ENCODE measurements at places on chromosomes 2 and 18.

GRCh38 chr2:36963106-36963505 is 3.2 kb downstream of the STRN start:
- DNase-seq, result no peak

DNA sequence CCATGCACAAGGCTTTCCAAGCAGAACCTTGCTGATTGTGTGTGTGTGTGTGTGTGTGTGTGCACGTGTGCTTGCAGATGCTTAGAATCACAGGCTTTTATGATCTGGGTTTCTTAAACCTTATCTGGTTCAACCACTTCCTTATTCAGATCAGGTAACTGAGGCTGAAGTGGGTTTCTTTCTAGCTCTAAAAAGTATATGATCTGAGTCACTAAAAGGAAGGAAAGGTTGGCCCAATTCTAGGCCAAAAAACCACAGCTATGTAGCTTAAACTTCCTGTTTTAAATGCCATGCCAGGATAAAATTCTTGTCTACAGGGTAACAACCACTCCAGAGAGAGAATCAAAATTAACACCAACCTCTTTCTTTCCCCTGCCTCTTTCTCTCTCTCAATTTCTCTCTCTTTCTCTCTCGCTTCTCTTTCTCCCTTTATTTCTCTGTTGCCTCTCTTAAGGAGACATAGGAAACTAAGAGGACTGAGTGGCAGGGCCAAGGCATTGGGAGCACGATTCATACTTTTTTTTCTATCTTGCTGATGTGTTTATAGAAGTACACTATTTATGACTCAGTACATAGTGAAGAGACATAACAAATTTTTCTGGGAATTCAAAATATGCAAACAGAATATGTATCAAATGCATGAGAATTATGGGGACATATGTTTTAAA is 140.3 kb downstream of the TRIB2 start:
- DNase-seq, result peak; percentile 85

GRCh38 chr2:109081374-109081773 is 47.6 kb upstream of the SH3RF3 start:
- DNase-seq, result no peak

DNA sequence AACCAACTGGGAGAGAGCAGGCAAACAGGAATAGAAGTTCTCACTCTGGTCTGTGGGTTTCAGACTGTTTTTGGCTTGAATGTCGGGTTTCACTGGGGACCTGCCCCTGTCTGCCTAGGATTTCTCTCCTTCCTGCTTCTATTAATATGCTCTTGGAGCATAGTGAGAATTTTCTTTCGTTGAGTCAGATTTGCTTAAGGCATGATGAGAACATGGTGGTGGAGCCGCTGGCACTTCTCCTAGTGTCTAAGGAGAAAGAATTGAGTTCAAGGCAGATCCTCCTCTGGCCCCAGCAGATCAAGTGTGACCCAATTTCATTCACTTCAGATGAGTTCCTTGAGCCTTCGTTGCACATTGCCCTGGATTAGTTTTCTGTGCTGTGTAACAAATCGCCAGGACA is 103.9 kb upstream of the HS6ST1 start:
- no peak for DNase-seq

DNA sequence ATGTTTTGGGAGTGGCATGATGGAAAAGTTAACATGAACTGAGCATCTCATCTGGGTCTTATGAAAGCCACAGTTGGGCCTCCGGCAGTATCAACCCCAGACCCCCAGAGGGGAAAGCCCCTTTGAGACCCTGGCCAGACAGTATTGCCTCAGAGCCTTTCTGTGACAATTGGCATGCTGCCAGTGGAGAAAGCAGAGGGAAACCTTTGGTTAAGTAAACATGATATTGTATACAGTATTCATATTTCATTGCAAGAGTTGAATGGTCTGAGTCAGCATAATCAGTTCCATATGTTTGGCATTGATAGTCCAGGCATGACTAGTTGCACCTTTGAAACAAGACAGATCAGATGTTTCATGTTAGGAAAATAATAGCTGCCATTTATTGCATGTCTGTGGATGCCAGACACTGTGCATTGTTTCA is 20.0 kb downstream of the MERTK start:
- peak; percentile 56 for DNase-seq

- DNase-seq, result no peak
These were observed 232.4 kb downstream of the CALCRL start for GRCh38 chr2:187215532-187216240.

All from hematopoietic multipotent progenitor cell treated with erythropoietin and hydrocortisone succinate and interleukin-3 and kit ligand, for 4 days (in vitro differentiated cells).